ENCODE measurements at places on chromosomes 3 and 15. TPM values are rescaled to one million over a fixed set of nuclear protein-coding genes. Genes with fewer than 3 reads are reported as not detected.

DNA sequence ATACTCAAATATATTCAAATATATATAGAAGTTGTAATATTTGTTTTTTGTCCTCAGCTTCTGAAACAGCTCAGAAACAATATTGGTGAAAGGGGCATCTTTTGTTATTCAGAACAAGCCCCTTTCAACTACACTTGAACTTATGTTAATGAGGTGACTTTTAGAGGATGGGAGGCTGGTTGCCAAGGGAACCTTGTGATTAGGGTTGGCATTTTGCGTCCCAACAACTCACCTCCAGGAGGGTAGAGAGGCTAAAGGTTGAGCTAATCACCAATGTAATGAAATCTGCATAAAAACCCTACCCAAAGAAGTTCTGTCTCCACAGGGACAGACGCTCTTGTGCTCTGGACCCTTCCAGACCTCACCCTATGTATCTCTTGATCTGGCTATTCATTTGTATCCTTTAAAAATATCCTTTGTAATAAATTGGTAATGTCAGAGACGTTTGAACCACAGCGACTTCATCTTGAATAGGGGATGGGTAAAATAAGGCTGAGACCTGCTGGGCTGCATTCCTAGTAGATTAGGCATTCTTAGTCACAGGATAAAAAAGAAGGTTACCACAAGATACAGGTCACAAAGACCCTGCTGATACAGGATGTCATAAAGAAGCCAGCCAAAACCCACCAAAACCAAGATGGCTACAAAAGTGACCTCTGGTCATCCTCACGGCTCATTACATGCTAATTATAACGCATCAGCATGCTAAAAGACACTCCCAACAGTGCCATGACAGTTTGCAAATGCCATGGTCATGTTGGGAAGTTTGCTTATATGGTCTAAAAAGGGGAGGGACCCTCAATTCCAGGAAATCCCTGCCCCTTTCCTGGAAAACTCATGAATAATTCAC is 111.1 kb downstream of the FMN1 start:
- DNase-seq: no peak

DNA sequence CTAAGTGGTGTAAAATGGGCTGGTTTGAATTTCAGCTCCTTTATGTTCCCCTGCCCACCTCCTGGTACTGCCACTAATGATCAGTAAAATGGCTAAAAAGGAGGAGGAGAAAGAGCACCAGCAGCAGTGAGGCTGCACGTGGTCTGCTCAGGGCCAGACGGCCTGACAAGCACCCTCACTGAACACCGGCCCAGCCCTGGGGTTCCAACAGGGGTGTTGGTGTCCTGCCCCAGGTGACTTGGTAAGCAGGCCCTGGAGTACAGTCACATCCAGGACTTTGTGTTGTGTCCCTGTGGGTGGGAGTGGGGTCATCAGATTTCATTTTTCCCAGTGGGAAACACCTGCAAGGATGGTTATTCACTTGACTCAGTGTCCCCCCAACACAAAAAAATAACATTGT is 5.4 kb downstream of the BAHD1 start:
- no peak for DNase-seq

GRCh38 chr3:4222574-4223175 is 80.5 kb upstream of the SETMAR start:
- no peak for DNase-seq

GRCh38 chr3:156171281-156172267 is 51.2 kb downstream of the KCNAB1 start:
- no peak for DNase-seq

DNA sequence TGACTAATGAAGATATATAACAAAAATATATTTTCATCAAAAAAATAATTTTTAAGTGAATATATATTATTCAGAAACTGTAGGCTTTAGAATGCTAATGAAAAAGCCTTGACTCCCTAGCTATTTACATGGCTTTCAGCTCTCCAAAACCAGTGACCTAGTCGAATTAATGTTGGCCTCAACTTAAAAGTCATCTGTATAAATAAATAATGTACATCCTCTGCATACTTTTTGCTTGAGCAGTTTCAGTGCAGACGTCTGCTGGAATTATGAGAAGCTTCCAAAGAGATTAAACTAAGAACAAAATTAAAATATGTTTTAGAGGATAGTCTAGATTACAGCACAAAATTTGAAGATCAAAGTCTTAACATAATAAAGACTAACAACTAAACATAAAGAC is 520.4 kb upstream of the ALCAM start:
- no peak for DNase-seq

- no peak for DNase-seq
These were observed 87.9 kb upstream of the CCDC54 start for GRCh38 chr3:107289354-107289753.

GRCh38 chr15:92503889-92504288 is 110.2 kb downstream of the ST8SIA2 start:
- no peak for DNase-seq

- no peak for DNase-seq
These were observed 4.1 kb downstream of the PBRM1 start for GRCh38 chr3:52681596-52681995.

- no peak for DNase-seq
These were observed 18.3 kb downstream of the PPARG start for GRCh38 chr3:12307136-12307535.

DNA sequence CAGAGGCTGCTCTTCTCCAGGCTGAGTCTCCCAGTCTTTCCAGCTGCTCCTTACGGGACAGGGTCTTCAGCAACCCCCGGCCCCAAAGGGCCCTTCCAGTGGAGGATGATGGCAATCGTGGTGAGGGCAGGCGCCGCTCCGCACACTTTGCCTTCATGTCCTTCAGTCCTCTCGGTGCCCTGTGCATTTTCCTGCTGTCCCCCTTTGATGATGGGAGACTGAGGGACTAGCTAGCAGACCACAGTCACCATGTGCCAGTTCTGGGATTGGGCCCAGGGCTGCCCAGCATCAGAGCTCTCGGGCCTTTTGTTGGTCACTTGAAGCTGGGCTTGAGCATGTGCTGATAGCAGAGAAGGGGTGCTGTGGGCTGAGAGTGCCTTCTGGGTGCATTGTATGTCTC is 8.8 kb upstream of the TXNRD3 start:
- DNase-seq: no peak

DNA sequence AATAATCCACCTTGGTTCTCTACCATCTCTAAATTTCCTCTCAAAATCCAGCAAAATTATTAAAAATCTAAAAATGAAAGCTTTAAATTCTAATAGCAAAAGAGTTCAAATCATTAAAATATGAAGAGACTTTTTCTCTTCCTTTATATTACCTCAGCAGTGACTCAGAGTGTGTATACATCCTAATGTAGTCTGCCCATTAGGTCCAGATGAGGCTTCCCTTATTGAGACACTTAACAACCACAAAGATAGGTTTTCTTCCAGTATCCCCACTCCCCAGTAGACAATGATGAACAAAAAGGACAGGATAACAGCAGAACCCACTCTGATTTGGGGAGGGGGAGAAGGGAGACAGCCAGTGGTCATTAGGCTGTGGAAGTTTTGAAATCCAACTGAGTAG is 61.5 kb upstream of the DCBLD2 start:
- DNase-seq: no peak

DNA sequence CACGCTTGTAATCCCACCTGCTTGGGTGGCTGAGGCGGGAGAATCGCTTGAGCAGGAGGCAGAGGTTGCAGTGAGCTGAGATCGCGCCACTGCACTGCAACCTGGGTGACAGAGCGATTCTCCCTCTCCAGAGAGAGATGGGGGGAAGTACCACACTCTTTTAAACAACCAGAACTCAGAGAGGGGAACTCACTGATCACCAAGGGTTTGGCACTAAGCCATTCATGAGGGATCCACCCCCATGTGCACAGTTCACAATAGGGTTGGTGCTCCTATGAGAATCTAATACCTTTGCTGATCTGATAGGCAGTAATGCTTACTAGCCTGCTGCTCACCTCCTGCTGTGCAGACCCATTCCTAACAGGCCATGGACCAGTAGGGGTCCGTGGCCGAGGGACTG is 51.6 kb downstream of the QTRT2 start:
- no peak for DNase-seq

- peak; percentile 48 for DNase-seq
These were observed 50.7 kb upstream of the RAD18 start for GRCh38 chr3:9013782-9014563.

GRCh38 chr3:42746455-42747450 is 26.3 kb downstream of the CCDC13 start:
- peak; percentile 60 for DNase-seq

DNA sequence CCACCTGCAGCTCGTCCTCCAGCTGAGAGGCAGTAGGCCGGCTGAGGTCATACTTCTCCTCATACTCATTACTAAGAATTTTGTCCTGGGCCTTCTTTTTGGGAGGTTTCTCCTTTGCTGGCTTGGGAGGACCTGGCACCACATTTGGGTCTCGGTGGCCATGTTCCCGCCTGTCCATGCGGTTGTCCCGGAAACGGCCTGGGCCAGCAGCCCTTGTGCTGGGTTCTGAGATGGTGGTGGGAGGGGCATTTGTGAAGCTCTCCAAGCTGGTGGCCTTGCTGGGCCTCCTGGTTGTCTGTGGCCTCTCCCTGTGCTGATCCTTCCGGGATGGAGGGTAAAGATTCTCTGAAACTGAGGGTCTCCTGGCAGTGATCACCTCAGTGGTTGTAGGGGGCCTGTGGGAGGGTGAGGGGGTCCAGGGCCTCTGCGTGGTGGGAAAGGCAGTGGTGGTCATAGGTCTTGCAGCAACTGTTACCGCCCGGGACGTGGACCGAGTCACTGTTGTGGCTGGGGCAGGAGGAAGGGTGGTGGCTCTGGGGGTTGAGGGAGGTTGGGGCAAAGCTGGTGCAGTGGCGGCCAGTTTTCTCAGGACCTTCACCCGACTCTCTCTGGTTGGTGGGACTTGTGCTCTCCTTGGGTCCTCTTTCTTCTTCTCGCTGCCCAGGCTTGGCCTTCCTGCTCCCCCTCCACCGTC is 2.5 kb downstream of the CCDC80 start:
- DNase-seq: no peak

DNA sequence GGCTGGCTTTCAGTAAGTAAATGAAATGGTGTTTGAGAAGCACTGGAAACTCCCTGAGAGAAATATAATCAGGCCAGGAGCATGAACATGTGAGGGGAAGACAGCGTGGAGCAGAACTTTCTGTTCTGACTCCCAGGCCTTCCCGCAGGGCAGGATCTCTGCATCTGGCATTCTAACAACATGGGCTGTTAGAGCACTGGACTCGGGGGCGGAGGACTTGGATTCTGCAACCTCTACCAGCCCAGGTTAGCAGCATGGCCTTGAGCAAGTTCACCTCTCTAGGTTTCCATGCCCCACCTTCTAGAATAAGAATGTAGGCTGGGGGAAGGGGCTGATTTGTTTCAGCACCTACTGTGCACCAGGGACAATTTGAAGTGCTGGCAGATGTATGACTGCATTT is 12.5 kb upstream of the BFSP2 start:
- no peak for DNase-seq

Gene SLC25A36
- 41.3 TPM for polyA plus RNA-seq

Gene MCF2L2
- polyA plus RNA-seq: 0.17 TPM

Gene PRR20G
- polyA plus RNA-seq: not detected

Gene GATA2
- 3.5 TPM for polyA plus RNA-seq

Gene GNAT1
- not detected for polyA plus RNA-seq

Gene TNIK
- 12.1 TPM for polyA plus RNA-seq

Gene ZPLD1
- polyA plus RNA-seq: 0.56 TPM

Gene ZNF774
- polyA plus RNA-seq: 2.3 TPM
